Vein endothelial cell (primary cell): ENCODE measurements at places on chromosomes 1 and 21. TPM values are rescaled to one million over a fixed set of nuclear protein-coding genes. Genes with fewer than 3 reads are reported as not detected.

LENEP gene
- 0.67 and 1.3 TPM in 2 replicates for total RNA-seq

FALEC gene
- total RNA-seq, result not detected in 2 replicates

CD52 gene
- total RNA-seq, result not detected in 2 replicates

ENO1 gene
- total RNA-seq, result 1,929 and 2,003 TPM in 2 replicates

TRIM45 gene
- 0.98 and 1.4 TPM in 2 replicates for total RNA-seq

LCE1E gene
- total RNA-seq, result not detected in 2 replicates

TIAM1 gene
- total RNA-seq, result 0.33 and 0.38 TPM in 2 replicates
